ENCODE measurements at places on chromosomes 1 and 21. TPM values are rescaled to one million over a fixed set of nuclear protein-coding genes. Genes with fewer than 3 reads are reported as not detected.
A peak's percentile ranks its signal among the peaks of the same experiment; 100 is the strongest.

ENTREP3 gene
- 14.1 TPM for total RNA-seq

- no peak for DNase-seq
These were observed 17.6 kb downstream of the GPR137B start for GRCh38 chr1:236159704-236160539.

DNA sequence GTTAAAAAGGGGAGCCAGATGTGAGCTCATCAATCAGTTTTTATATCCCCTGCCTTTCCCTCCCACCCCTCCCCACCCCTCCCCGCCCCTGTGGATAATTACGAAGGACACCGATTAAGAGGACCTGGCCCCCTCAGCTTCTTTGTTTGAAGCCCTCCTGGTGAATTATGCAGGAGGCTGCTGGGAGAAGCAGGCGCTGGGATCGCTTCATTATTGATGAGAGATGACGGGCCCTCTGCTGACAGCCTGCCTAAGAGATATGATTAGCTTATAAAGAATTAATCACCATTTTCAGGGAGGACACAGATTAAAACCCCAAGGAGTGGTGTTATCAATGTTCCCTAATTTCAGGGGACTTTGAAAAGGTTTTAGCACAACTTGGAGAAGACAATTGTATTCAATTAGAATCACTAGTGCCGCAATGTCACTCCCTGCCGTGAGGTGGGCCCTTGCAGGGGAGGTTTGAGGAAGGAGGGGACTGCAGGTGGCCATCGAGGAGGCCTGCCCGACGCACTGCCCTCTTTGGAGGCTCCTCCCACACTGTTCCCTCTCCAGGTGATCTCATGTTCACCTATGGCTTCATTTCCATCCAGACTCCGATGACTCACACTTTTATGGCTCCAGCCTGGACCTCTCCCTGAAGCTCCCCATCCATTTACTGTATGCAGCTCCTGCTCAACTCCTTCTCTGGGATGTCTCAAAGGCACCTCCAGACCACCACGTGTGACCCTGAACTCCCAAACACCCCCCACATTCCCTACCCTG, 67.0 kb upstream of the KLHDC7A start:
- DNase-seq, result no peak

- no peak for DNase-seq
These were observed 295.7 kb downstream of the SETD4 start for GRCh38 chr21:35764586-35764985.

- DNase-seq, result no peak
These were observed 17.4 kb downstream of the FMN2 start for GRCh38 chr1:240109130-240109529.

BRDT gene
- total RNA-seq, result not detected

GRCh38 chr1:15213341-15213821, 33.6 kb upstream of the FHAD1 start:
- peak; percentile 33 for DNase-seq

- no peak for DNase-seq
These were observed 1.3 kb upstream of the ATP1A1 start for GRCh38 chr1:116371752-116372151.

GRCh38 chr1:78640462-78640861, 9.2 kb upstream of the IFI44 start:
- DNase-seq, result no peak

- no peak for DNase-seq
These were observed 52.0 kb upstream of the KCNK1 start for GRCh38 chr1:233561708-233562426.

GRCh38 chr1:38328278-38329035, 281.9 kb upstream of the POU3F1 start:
- no peak for DNase-seq

MYOM3 gene
- total RNA-seq, result under 0.01 TPM

PHTF1 gene
- 20.7 TPM for total RNA-seq

DNA sequence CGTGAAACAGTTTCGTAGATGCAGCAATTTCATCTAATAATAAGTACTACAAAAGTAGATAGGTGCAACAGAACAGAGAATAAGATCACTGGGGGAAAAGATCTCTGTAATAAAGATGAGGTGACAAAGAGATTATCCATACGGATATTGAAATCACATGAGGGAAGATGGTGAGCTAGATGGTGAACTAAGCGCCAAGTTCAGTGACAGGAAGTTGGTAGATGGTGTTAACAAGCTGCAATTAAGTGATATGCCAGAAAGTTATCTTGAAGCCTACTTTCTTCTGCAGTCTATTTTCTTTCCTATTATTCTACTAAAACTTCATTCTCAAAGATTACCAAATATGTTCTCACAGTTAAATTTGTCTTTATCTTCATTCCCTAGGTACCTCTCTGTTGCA, 7.1 kb downstream of the LRIF1 start:
- DNase-seq, result no peak

DNA sequence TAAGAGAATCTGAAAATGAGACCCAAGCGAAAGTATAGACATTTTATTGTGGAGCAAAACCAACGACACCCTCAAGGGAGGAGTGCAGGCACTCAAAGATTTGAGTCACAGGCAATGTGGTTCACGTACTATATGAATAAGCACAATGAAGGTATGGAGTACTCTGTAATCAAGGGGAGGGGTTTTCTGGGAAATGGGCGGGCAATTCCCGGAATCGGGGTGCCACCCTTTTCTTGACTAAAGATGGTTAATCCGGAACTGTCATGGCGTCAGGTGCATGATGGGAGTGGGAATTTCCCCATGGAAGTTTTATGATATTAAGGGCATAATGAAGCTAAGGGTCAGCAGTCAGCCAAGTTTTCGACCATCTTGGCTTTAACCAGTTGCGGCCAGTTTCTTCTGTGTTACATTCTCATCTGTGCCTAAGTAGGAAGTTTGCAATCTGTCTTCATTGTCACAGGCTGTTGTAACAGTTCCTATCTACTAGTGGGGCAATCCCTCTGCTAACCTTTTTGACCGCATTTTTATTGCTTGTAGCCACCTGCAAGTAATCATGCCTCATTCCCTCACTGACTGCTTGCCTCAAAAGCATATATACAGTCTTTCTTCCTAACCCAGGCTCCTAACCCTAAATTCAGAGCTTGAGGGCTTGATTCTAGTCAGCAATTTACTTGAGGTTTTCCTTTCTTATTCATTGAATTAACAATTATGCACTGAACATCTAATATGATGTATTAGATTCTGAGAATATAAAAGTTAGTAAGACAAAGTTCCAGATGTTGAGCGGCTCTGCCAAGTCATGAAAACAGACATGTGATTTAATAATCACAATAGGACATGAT, 775 bp upstream of the AIM2 start:
- DNase-seq, result no peak

DNA sequence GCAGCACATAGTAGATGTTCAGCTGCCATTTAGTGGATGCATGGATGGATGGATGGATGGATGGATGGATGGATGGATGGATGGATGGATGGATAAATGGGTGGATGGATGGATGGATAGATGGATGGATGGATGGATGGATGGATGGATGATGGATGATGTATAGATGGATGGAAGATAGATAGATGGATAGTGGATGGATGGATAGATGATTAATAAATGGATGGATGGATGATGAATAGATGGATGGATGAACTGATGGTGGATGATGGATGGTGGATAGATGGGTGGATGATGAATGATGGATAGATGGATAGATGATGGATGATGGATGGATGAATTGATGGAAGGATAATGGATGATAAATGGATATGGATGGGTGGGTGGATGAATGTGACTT, 20.6 kb downstream of the MATN1 start:
- no peak for DNase-seq

DNA sequence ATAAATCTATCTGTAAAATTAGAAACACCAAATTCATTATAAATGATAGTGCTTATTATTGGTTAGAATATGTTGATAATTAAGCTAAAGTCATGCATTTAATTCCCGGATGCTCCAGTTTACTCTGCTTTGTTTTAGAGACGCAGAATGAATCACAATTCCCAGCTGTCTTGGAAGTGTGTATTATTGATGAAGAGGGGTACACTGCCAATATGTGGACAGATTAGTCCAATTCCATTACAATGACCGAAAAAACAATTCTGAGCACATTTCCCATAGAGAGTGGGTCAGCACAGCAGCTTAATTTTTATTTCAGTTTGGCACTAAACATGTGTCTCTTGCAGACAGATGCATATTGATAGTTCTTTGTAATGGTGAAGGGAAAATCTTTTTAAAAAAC, 146.7 kb downstream of the KCNT2 start:
- DNase-seq, result no peak

GRCh38 chr1:214327514-214327913, 46.6 kb downstream of the SMYD2 start:
- no peak for DNase-seq

DNA sequence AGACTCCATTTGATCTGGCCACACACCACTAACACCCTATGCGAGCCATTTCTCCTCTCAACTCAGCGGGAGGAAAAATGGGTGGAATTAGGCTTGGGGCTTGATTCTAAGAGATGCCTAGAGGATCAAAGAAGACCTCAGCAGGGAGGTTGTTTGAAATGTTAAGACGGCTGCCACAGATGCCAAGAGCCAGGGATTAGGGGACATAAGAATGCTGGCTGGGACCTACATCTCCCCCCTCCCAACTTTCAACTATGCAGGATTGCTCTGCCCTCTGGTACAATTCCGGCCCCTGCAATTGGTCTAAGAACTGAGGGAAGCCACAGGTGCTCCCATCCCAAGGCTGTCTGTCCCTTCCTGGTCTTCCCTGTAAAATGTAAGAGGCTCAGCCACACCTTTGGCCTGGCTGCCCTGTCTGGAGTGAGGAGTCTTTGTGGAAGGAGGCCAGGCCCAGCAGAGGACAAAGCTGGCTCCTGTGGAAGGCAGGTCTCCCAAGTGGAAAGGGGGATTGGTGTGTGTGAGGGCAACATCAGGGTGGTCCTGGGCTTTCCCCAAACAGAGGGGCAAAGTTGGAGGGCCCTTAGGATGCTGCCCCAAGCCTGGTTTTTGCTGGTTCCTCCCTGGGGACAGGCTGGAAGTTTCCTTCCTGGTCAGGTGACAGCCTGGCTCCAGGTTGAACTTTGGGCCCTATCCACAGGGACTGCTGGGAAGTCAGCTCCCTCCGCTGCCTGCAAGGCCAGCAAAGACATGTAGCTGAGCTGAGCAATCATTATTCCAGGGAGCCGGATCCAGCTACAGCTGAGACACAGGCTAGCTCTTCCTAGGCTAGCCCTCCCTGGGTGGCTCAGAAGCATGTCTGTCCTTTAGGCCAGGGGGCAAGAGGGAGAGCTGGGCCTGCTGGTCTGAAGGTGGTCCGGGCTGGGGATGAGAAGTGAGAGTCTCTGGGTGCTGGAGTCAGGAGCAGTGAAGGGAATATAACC, 34.5 kb upstream of the SYNC start:
- no peak for DNase-seq

- DNase-seq, result no peak
These were observed 20.3 kb upstream of the RBBP5 start for GRCh38 chr1:205142102-205142469.

GRCh38 chr1:228647523-228648444, 87.5 kb upstream of the RHOU start:
- DNase-seq, result peak; percentile 25

GRCh38 chr1:99669376-99669775, 23.5 kb downstream of the PALMD start:
- DNase-seq, result no peak

PGLYRP3 gene
- total RNA-seq, result not detected

DNA sequence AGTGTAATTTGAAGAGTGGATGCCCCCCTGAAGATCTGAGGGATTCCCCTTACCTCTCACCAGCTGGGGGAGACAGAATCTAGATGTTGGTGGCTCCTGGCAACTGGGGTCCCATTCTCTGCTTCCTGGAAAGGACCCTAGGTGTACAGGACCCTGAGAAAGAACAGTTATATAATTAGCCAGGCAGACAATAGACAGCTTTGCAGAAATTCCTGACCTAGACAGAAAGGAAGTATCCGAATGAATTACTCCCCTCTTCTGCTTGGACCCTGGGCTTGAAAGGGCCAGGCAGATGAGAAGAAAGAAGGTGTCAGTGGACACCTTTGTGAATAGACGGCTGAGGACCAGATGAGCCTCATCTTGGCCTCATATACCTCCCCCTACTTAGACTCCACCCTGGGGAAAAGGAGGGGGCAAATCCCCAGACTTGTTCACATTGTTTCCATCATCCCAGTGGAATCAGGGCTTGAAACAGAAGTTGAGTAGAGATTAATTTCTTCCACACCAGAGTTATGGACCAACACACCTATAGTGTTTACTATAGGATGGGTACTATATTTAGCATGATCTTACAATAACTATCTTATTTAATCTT, 1.8 kb upstream of the IQGAP3 start:
- DNase-seq, result no peak

DNA sequence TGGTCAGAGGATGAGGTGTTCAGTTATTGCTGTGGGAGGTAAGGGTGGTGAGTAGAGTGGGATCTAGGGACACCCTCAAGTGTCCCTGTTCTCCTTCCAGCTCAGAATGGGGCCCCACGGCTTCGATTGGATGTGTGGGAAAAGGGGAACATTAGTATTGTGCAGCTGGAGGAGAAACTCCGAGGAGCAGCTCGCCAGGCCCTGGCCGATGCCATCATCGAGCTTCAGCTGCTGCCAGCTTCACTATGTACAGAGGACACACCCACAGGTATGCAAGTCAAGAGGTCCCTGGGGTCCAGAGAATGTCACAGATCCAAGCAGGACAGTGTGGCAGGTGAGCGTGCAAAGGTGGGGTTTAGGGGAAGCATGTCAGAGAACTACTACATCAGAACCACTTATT, 13.9 kb downstream of the HYI start:
- DNase-seq, result peak; percentile 12

- no peak for DNase-seq
These were observed 1.1 kb upstream of the GUCA2A start for GRCh38 chr1:42165511-42166210.

DNA sequence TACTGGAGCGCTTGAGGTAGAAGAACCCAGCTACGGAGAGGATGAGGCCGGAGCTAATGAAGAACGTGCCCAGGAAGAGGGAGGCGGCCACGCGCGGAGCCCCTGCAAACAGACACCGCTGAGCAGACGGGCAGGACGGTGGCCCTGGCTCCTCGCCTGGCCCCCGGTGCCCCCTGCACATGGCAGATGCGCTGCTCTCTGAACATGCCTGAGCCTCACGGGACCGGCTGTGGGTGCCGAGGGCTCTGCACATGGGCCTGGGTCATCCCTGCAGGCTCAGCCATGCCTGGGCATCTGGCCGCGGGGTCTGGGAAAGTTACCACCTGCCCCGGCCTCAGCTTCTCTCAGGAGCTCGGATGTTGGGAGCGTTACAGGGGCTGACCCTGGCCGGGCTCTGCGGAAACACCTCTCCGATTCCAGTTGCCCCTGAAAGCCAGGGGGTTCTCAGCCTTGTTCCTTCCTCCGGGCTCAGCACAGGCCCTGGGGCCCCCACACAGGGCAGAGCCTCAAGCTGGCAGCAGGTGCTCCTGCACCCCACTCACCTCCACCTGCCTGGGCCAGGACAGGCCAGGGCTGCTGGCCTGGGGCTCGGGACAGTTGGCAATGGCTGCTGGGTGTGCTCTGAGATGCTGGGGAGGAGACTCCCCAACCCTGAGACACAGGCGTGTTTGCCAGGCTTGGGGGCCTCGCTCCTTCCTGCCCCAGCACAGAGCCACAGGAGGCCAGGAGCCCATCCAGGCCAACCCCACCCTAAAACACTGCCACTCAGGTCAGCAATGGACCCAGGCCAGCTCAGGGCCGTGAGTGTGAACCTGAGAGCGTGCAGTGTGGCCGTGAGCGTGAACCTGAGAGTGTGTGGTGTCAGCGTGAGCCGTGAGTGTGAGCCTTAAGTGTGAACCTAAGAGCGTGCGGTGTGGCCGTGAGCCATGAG, 12.1 kb upstream of the RNF223 start:
- DNase-seq, result peak; percentile 12

TIE1 gene
- total RNA-seq, result 64.2 TPM

- DNase-seq, result no peak
These were observed 31.7 kb downstream of the AK5 start for GRCh38 chr1:77313491-77313890.

GRCh38 chr1:8472668-8473067, 154.8 kb downstream of the SLC45A1 start:
- no peak for DNase-seq

Data from uterus (tissue), 4 donors.